ENCODE measurements at places on chromosomes 13 and 19.
A peak's percentile ranks its signal among the peaks of the same experiment; 100 is the strongest.

DNA sequence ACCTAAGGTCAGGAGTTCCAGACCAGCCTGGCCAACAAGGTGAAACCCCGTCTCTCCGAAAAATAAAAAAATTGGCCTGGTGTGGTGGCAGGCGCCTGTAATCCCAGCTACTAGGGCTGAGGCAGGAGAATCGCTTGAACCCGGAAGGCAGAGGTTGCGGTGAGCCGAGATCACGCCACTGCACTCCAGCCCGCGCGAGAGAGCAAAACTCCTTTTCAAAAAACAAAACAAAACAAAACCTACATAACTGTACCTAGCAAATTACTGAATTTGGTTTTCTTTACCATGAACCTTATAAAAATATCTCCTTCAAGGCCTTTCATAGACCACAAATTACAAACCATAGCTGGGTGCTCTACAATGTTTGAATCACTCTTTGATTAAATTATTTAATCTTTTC lies 760 bp downstream of the ZNF91 start:
- peak; percentile 59 for DNase-seq

DNA sequence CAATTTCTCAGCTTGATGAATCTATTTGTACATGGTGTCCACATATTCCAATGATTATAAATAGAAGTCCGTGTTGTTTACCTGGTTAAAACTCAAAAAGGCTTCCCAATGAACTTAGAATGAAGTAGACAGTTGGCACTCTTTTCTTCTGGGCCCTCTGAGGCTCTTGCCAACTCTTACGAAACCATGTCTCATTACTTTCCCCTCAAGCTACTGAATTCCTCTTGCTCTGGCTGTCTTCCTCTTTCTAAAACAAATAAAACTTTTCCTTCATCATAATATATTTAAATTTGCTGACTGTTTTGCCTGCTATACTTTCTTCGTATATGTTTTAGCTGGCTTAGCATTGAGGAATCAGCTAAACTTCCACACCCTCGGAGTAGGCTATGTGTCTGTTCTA lies 139.7 kb downstream of the SLITRK6 start:
- DNase-seq, result no peak

GRCh38 chr13:50596776-50597203 lies 246.7 kb downstream of the DLEU7 start:
- DNase-seq, result no peak

DNA sequence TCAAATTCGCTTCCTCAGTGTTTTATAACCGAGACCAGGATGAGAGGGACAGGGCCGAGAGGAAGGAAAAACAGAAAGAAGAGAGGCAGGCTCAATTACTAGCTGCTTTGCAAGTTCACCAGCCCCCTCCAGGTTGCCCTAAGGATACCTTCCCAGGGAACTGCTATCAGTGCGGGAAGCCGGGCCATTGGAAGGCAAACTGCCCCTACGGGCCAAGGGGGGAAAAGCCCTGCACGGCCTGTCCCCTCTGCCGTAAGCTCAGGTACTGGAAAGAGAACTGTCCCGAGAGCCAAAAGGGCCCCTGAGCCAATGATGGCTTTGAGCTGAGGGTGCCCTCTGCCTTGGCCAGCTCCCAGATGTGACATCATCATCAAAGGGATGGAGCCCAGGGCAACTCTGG lies 3.2 kb upstream of the ERVV-1 start:
- DNase-seq, result peak; percentile 78

GRCh38 chr19:44770550-44771257 lies 7.0 kb upstream of the CBLC start:
- peak; percentile 93 for DNase-seq

- DNase-seq, result no peak
Observed at GRCh38 chr13:103895835-103896531, 829.8 kb upstream of the SLC10A2 start.

DNA sequence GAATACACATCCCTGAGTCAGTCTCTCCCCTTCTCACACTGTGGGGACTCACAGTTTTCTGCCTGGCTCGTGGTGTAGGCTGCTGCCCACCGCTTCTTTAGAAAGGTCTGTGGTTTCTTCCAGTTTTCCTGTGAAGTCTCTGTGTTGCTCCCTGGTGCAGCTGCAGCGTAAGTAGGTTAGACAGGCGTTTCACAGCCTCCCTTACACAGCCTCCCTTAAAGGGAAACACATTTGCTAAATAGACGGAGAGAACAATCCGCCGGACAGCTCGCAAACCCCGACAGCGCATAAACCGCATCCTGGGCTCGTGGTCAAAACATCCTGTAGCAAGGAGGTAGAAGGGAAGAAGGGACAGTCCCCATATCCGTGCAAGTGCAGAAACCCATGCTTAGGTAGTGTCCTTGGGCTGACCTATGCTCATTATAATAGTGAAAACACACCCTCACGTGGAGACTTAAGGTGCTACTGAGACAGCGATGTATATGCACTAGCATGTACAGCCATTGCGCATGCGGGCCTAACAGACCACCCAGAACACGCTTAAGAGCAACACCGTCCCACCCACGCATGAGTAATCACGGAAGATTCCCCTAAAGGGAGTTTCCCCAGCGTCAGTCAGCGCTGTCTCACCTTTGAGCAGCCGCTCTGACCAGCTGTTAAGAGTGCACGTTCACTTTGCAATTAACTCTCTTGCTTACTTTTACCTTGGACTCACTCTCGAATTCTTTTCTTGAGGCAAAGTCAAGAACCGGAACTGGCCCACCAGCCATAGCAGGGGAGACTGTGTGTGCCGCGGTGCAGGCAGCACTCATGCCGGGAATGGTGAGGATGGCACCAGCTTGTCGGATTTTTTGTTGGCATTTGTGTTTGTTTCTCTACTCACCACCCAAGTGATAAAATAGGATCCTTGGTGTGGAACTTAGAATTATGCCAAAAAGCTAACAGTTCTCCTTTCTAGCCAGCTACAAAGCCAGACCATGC lies 16.6 kb downstream of the SIGLEC8 start:
- DNase-seq, result no peak

DNA sequence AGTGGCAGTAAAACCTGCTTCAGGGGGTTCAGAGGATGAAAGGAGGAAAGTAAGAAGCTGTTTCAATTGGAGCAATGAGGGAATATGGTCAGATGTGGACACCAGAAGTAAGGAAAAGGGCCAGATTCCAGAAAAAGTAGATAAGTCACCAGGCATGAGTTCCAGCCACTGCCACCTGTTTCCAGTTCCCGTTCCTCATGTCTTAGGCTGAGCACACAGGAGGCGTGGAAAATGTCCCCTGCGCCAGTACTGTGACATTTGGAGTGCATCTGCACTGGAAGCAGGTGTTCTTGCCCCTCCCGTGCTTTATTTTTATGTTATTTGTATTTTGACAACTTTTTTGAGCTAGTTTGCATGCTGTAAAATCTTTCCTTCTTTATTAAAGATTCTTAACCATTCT lies 25.3 kb downstream of the LMO7 start:
- DNase-seq, result no peak

DNA sequence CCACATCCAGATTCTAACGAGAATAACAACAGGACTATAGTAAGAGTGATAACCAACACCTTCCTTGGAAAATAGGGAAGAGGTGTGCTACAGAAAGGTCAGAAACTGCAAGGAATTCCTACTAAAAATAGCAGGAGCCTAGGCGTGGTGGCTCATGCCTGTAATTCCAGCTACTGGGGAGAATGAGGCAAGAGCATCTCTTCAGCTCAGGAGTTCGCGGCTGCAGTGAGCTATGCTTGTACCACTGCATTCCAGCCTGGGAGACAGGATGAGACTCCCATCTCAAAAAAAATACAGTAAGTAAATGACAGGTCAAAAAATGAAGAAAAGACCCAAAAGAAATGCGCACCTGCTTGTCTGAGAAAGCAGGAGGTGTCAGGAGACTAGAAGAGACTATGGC lies 101.5 kb upstream of the TSHZ3 start:
- DNase-seq, result no peak
